Naive thymus-derived CD4-positive, alpha-beta T cell (primary cell): ENCODE measurements at places on chromosomes 12 and 14.

DNA sequence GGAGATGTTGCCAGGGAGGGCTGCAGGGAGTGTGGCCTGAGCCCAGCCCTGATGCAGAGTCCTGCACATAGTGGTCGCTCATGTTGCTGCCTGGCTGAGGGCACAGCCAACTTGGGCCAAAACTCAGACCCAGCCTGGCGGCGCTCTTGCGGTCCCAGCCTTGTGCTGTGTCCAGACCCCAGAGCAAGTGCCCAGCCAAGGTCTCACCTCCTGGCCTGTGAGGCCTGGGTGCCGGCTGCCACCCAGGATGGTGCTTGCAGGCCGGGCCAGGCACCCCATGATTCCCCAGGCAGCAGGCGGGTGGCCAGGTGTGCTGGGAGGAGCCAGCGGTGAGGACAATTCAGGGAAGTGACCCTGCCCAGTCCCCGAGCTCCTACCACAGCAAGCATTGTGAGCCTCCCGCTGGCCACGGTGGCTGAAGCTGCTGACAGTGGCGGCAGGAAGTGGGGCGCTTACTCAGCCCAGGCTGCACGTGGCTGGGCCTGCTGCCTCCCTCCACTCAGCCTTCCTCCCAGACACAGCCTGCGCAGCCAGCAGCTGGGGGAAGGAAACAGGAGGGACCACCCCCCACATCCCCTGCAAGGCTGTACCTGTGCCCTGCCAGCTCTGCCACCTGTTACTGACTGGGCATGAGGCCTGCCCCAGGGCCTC, 17.7 kb upstream of the PGF start:
- DNase-seq: peak; percentile 13

GRCh38 chr12:114391088-114391487, 14.9 kb downstream of the TBX5 start:
- DNase-seq: no peak

GRCh38 chr12:103181366-103182152, 224.1 kb downstream of the ASCL1 start:
- DNase-seq: no peak

- no peak for DNase-seq
Measured at GRCh38 chr12:72872238-72872887, 600.2 kb downstream of the TRHDE start.

- no peak for DNase-seq
Measured at GRCh38 chr12:110354172-110354780, 49.2 kb downstream of the ANAPC7 start.

GRCh38 chr12:32292151-32292550, 107.2 kb upstream of the FGD4 start:
- no peak for DNase-seq

- no peak for DNase-seq
Measured at GRCh38 chr14:96202441-96203094, 2.1 kb upstream of the BDKRB2 start.

- peak; percentile 21 for DNase-seq
Measured at GRCh38 chr12:10554756-10555481, 49.2 kb downstream of the EIF2S3B start.
